ENCODE measurements at places on chromosomes 3 and 15. TPM values are rescaled to one million over a fixed set of nuclear protein-coding genes. Genes with fewer than 3 reads are reported as not detected.

MYO9A gene
- total RNA-seq: 30.6 TPM

SAMMSON gene
- total RNA-seq: not detected

CYP1A2 gene
- total RNA-seq: not detected

ANKUB1 gene
- total RNA-seq: not detected

CCDC39 gene
- not detected for total RNA-seq

TNNC1 gene
- total RNA-seq: 8,364 TPM

AADACL2 gene
- total RNA-seq: 1.4 TPM

DNA sequence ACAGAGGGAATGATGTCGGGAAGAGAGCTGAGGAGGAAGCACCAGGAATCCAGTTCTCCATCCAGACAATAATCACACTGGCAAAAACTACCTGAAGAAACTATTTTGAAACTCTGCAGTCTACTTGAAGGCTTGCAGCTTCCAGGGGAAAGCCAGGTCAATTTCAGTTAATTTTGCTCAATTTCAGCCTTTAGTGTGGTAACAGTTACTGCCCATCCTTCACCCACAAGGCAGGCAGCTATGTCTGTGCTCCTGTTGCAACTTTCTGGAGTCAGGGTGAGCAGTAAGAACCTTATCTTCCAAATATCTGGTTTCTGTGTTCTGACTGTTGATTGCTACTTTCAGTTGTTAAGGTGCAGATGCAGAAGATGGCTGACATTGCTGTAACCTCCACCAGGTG is 221.7 kb downstream of the ADAMTS17 start:
- H3K4me3 ChIP-seq: no peak overlapping the region
- H3K27me3 ChIP-seq: no peaks in the 10 kb centered on the region
- no peaks in the 10 kb centered on the region for H3K36me3 ChIP-seq
- H3K27ac ChIP-seq: no peak overlapping the region
- peaks cover 23% of the 10 kb centered on the region for H3K4me1 ChIP-seq

GRCh38 chr15:26892678-26893077 is 25.8 kb downstream of the GABRA5 start:
- no peak overlapping the region for H3K27ac ChIP-seq
- H3K4me3 ChIP-seq: no peak overlapping the region
- H3K4me1 ChIP-seq: peaks cover 4% of the 10 kb centered on the region
- no peak for DNase-seq

DNA sequence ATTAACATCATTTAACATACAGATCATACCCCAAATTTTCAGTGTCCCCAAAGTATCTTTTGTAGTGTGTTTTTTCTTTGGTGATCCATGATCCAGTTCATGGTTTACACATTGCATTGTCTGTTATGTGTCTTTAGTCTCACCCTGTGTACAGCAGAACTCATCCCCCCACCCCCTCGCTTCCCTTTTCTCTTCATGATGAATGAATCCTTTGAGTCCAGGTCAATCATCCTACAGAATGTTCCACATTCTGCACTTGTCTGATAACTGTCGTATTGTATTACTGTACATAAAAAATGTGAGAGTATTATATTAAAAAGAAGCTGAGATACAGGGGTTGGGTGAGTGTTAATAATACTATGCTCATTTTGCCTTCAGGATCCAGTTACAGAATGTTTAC is 14.6 kb upstream of the NIT2 start:
- no peaks in the 10 kb centered on the region for H3K4me1 ChIP-seq
- peaks cover 5% of the 10 kb centered on the region for H3K36me3 ChIP-seq
- H3K4me3 ChIP-seq: no peak overlapping the region
- no peak for DNase-seq

DNA sequence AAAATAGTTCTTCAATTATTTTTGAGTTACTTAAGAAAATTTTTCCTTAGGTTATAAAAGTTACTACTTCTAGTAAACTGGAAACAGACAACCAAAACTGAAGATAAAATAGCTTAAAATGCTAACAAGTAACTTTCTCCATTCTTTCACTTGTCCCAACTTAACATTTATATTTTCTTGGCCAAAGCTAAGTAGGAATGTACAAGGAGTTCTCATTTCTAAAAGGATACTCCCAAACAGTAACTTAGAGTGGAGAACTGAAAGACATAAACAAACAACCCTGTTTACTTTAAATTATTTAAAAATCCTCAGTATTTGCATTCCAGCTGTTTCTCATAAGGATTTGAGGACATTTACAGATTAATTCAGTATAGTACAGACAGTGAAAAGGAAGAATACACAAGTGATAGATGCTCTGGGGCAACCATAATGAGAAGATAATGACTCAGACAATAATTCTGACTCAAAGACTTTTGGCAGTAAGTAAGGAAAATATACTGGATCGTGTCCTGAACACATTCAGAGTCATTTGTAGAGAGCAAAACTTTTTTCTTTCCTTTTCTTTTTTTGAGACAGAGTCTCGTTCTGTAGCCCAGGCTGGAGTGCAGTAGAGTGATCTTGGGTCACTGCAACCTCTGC is 29.2 kb upstream of the ANXA2 start:
- H3K36me3 ChIP-seq: peaks cover 74% of the 10 kb centered on the region
- H3K27me3 ChIP-seq: no peaks in the 10 kb centered on the region
- H3K4me3 ChIP-seq: no peak overlapping the region
- no peak overlapping the region for H3K27ac ChIP-seq

GRCh38 chr15:80202641-80203360 is 49.2 kb downstream of the CTXND1 start:
- no peak for DNase-seq
- no peak overlapping the region for H3K4me3 ChIP-seq
- no peaks in the 10 kb centered on the region for H3K36me3 ChIP-seq
- no peak overlapping the region for H3K27ac ChIP-seq

DNA sequence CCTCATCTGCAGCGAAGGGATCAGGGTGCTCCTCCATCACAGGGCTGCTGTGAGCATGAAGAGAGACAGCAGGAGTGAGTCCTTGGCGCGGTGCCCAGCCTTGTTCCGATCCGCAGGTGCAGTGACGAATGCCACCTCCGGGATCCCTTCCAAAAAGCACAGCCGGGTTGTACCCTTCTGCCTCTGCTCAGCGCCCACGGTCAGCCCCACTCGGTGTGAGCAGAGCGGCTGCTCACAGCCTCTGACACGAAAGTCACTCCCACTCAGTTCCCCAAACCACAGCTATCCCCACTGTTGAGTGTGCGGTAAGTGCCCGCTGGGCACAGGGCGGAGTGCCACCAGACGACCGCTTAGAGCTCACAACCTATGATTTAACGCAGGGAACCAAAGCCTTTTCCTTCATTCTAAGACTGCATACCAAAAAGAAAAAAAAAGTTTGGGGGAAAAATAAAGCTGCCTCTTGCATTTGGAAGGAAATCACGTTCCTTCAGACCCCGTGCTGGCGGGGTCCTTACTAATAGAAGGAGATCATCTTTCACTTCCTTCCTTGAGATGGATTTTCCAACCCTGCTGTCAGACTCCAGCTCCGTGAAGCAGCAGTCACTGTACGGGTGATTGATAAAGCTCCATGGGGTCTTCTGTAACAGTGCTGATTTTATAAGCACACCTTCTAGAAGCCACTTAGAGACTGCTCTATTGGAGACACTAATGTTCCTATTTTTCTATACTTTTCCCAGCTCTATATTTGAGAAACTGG is 34.7 kb upstream of the TUBGCP5 start:
- no peaks in the 10 kb centered on the region for H3K4me1 ChIP-seq
- H3K4me3 ChIP-seq: no peak overlapping the region
- no peak for DNase-seq
- no peaks in the 10 kb centered on the region for H3K36me3 ChIP-seq
- H3K27ac ChIP-seq: no peak overlapping the region

DNA sequence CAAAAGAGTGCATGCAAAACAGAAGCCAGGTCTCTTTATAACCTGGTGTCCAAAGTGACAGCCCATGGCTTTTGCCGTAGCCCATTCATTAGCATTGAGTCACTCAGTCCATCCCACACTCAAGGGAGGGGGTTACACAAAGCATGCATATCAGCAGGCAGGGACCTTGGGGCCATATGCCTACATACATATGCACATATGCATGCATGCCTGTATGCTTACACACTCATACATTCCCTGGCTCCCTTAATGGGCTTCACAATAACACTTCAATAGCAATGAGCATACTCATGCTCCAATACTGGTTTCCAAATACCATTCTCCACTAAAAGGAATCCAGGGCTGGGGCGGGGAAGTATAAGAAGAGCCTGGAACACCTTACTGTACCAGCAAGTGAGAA is 22.0 kb downstream of the TRPM1 start:
- H3K4me3 ChIP-seq: no peak overlapping the region
- H3K36me3 ChIP-seq: no peaks in the 10 kb centered on the region
- H3K27me3 ChIP-seq: peaks cover 7% of the 10 kb centered on the region
- H3K27ac ChIP-seq: no peak overlapping the region
- H3K4me1 ChIP-seq: no peaks in the 10 kb centered on the region

DNA sequence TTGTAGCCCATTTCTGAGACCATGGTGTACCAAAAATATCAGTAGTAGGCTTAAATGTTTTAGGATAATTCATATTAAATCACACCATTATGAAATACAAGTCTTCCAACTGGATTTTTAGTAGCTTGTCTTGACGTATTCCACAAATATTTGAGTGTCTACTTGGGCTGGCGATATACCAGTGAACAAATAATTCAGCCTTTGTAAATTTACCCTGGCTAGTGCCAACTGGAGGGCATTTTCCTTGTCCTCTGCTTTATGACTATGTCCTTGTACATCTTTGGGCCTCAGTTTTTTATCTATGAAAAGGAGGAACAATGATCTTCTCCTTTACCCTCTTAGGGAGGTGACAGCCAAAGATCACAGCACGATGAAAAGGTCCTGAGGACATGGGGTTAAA is 114.8 kb downstream of the FRMD4B start:
- H3K27me3 ChIP-seq: no peaks in the 10 kb centered on the region
- no peak overlapping the region for H3K4me3 ChIP-seq
- no peak for DNase-seq
- H3K4me1 ChIP-seq: no peaks in the 10 kb centered on the region

DNA sequence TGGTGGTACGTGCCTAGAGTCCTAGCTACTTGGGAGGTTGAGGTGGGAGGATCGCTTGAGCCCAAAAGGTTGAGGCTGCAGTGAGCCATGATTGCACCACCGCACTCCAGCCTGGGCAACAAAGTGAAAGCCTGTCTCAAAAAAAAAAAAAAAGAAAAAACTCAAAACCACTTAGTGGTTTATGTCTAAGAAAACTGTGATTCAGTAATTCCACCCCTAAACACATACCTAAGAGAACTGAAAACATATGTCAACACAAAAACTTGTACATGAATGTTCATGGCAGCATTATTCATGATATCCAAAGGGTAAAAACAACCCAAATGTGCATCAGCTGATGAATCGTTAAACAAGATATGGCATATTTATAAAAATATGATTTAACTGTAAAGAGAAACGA is 14.3 kb downstream of the SPG21 start:
- no peak overlapping the region for H3K27ac ChIP-seq
- H3K4me1 ChIP-seq: no peaks in the 10 kb centered on the region
- H3K27me3 ChIP-seq: no peaks in the 10 kb centered on the region
- DNase-seq: no peak
- H3K4me3 ChIP-seq: no peak overlapping the region

GRCh38 chr3:40313975-40314860 is 4.7 kb downstream of the EIF1B start:
- no peaks in the 10 kb centered on the region for H3K27me3 ChIP-seq
- H3K27ac ChIP-seq: peak overlapping the region; percentile 96
- H3K4me3 ChIP-seq: no peak overlapping the region
- H3K4me1 ChIP-seq: no peaks in the 10 kb centered on the region

DNA sequence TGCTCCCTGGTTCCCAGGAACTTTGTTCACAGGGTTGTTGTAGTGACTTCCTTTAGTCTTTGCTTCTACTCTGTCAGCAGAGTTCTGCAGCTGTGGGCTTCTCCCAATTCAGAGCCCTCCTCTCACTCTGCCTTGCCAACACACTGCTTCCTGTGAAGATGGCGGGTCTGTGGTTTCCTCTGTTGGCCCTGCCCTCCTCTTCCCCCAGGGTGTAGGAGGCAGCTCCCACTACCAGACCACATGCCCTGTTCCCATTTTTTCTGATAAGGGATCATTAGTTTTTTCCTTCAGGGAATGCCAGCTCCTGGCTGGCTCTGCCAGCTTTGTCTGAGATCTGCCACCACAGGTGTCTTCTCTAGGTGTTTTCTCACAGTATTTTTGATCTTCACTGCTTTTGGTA is 12.7 kb downstream of the SPSB4 start:
- no peak for DNase-seq
- H3K27me3 ChIP-seq: no peaks in the 10 kb centered on the region
- no peak overlapping the region for H3K4me3 ChIP-seq
- H3K4me1 ChIP-seq: peaks cover 6% of the 10 kb centered on the region

DNA sequence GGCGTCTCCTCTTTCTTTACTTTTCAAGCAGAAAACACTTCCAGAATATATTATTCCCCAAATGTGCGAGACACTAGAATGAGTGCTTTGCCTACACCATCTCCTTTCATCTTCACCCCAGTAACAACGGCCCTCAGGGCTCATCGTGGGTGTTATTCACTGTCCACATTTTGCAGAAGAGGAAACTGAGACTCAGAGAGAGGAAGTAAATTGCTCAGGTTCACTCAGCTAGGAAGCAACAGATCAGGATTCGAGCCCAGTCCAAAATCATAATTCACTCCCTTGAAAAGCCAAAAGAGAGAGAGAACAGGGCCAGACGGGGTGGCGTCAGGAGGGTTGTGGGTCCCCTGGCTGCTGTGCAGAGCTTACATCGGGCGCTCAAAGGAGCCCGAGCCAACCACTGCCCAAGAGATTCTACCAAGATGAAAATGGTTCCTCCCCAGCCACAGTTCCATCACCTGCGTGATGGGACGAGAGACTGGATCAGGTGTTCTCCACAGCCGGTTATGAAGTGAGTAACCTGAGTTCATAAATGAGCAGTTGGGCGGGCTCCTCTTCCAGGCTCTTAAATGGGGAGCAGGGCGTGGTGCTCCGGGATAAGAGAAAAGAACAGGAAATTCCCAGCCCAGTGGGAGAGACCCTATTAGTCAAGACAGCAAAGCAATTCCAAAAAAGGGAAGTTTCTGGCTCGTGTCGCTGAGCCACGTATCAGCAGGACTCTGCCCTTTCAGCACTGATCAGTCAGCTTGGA is 48.6 kb upstream of the FLNB start:
- H3K27ac ChIP-seq: peak overlapping the region; percentile 81
- peaks cover 13% of the 10 kb centered on the region for H3K4me1 ChIP-seq
- peak; percentile 36 for DNase-seq
- no peak overlapping the region for H3K4me3 ChIP-seq
- H3K36me3 ChIP-seq: no peaks in the 10 kb centered on the region

GRCh38 chr3:153003441-153003840 is 158.6 kb upstream of the RAP2B start:
- no peak overlapping the region for H3K4me3 ChIP-seq
- H3K36me3 ChIP-seq: no peaks in the 10 kb centered on the region
- H3K4me1 ChIP-seq: no peaks in the 10 kb centered on the region
- no peak for DNase-seq

- peaks cover 4% of the 10 kb centered on the region for H3K4me1 ChIP-seq
- no peak overlapping the region for H3K27ac ChIP-seq
Observed at GRCh38 chr3:171404376-171404967, 55.7 kb downstream of the TNIK start.

Data from heart left ventricle (tissue), 16 donors.